ENCODE measurements at places on chromosomes 16 and 17.

GRCh38 chr16:76970087-76970744 is 220.8 kb upstream of the MON1B start:
- no peak for DNase-seq

GRCh38 chr16:5069854-5070253 is 1.8 kb upstream of the ALG1 start:
- no peak for DNase-seq

GRCh38 chr17:10156948-10157607 is 41.3 kb downstream of the GAS7 start:
- DNase-seq, result no peak

DNA sequence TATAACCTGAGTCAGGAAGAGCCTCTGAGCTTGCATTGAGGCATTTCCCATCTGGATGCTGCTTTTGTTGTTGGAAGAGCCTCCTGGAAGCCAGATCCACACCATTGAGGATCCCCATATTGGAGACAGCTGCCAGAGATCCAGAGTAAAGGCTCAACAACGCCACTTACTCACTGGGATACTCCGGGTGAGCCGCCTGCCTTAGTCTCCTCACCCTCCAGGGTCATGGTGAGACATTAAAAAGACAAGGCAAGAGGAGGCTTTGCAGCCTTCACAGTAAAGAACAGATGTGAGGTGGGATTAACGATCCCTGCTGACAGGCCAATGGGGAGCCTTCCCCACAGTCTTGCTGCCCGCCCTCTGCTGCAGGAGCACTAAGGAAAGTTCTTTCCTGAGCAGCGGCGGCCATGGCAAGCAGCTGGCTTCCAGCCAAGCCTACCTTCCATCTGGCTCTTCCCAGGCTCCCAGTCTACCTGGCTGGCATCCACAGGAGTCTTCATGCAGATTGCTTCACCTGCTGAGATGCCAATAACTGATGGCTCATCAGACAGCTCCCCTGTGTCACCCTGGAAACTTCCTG is 198.5 kb downstream of the CYLD start:
- DNase-seq, result no peak

DNA sequence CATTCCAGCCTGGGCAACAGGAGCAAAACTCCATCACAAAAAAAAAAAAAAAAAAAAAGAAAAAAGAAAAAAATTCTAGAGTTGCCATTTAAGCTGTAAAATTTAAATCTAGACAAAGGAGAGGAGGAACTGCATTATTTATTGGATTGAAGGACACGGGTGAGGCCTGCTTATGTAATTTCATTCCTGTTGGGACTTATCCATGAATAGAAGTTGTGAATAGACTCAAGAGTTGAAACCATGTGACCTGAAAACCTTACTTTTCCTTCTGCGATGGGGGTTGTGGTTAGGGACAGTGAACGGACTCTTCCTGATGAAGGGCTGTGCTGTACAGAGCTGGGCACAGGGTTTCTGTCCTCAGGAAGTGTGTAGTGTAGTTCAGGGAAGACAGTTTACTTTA is 22.5 kb downstream of the BANP start:
- DNase-seq, result no peak

DNA sequence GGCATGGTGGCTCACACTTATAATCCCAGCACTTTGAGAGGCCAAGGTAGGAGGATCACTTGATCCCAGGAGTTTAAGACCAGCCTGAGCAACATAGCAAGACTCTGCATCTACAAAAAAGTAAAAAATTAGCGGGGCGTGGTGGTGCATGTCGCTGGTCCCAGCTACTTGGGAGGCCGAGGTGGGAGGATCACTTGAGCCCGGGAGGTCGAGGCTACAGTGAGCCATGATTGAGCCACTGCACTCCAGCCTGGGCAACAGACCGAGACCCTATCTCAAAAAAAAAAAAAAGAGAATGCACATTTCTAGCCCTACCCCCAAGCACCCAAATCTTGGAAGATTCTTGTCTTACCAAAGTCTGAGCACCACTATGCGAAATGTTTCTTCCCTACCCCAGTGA is 15.6 kb upstream of the RHOT1 start:
- DNase-seq, result no peak

GRCh38 chr17:3558603-3559269 is 1.1 kb upstream of the TRPV3 start:
- no peak for DNase-seq

GRCh38 chr16:72768591-72768990 is 279.3 kb downstream of the ZFHX3 start:
- no peak for DNase-seq

- DNase-seq, result no peak
Measured at GRCh38 chr17:80656590-80656989, 112.0 kb downstream of the RPTOR start.
